ENCODE measurements at places on chromosomes 5 and 9. TPM values are rescaled to one million over a fixed set of nuclear protein-coding genes. Genes with fewer than 3 reads are reported as not detected.

GRCh38 chr5:180665682-180666404 lies 16.4 kb upstream of the FLT4 start:
- no peaks in the 10 kb centered on the region for H3K4me1 ChIP-seq
- no peak overlapping the region for H3K27ac ChIP-seq
- H3K4me3 ChIP-seq = no peak overlapping the region
- DNase-seq = no peak
- no peaks in the 10 kb centered on the region for H3K36me3 ChIP-seq

The PRKACG gene
- not detected for total RNA-seq

DNA sequence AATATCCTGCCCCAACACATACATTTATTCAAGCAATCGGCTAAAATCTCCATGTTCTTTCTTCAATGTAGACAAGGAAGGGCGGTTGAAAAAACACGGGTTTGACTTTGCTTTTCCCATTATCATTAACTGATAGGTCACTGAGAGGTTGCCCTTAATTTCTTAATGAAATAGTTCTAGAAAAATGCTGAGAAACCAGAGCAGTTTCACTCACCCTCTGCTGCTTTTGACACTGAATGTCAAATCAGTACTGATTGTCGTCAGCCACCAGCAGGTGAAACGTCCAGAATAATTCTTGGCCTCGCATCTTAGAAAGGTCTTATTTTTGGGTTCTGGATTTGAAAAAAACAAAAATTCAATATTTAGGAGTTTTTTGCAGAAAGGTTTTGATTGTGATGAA lies 8.1 kb downstream of the IL12B start:
- H3K27me3 ChIP-seq = peaks cover 4% of the 10 kb centered on the region
- DNase-seq = no peak

The RANBP17 gene
- total RNA-seq = 17.6 TPM

The ARHGEF37 gene
- total RNA-seq = 1.3 TPM

The MRPL50 gene
- 17.1 TPM for total RNA-seq

The OR1Q1 gene
- not detected for total RNA-seq

DNA sequence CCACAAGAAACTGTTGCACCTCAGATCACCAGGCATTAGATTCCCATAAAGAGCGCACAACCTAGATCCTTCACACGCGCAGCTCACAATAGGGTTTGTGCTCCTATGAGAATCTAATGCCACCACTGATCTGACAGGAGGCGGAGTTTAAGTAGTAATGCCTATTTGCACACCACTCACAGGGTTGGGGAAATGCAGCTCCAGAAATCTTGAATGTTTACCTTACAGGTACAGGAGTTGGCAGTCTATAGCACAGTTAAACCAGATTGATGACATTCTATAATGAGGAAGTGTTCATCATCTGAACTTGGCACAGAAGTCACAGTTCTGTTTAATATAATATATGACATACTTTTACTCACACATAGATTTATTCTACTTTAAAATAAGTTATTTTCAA lies 732.2 kb upstream of the ZNF608 start:
- H3K36me3 ChIP-seq = no peaks in the 10 kb centered on the region
- H3K4me3 ChIP-seq = no peak overlapping the region
- peaks cover 4% of the 10 kb centered on the region for H3K4me1 ChIP-seq
- no peak overlapping the region for H3K27ac ChIP-seq
- DNase-seq = no peak

The SPACA9 gene
- total RNA-seq = 5.4 TPM

GRCh38 chr9:83533296-83533695 lies 4.9 kb downstream of the FRMD3 start:
- H3K36me3 ChIP-seq = no peaks in the 10 kb centered on the region
- H3K4me1 ChIP-seq = peaks cover 9% of the 10 kb centered on the region
- no peak for DNase-seq
- H3K4me3 ChIP-seq = no peak overlapping the region

DNA sequence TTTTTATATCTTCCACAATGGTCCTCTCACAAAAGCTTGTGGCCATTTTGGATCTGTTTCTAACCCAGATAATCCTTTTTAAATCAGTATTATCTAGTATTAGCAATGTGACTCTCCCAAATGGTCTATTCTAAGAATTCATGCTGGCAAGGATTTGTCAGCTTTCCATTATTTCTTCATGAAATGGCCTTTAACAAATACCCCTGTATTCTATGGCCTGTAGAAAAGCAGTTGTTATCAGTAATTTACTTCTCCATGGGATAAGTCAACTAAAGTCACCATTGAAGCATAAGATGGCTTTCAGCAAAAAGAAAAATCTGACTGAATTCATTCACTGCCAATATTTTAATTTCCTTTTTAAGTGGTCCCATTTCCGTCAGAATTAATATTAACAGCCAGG lies 346.4 kb upstream of the FAM174A start:
- no peaks in the 10 kb centered on the region for H3K4me1 ChIP-seq
- no peaks in the 10 kb centered on the region for H3K27me3 ChIP-seq
- no peak overlapping the region for H3K27ac ChIP-seq
- H3K4me3 ChIP-seq = no peak overlapping the region
- no peaks in the 10 kb centered on the region for H3K36me3 ChIP-seq

DNA sequence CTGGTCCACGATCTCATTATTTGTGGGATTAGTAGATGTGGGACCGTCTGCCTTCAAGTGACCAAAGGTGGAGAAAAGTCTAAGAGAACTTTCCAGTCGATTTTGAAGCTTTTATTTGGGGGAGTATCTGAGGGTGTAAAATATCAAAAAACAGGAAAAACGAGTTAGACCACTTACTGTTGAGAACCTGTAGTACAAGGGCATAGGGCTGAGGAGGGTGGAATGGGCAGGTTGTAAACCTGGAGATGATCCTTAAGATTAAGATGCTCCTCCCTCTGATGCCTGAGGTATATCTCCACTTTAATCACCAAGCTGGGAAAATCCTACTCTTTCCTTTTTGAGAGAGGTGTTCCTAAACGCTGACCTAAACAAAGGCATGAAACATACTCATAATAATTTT lies 32.0 kb upstream of the GTF2H2C start:
- no peaks in the 10 kb centered on the region for H3K27me3 ChIP-seq
- no peak overlapping the region for H3K4me3 ChIP-seq
- H3K27ac ChIP-seq = no peak overlapping the region
- no peak for DNase-seq
- peaks cover 10% of the 10 kb centered on the region for H3K4me1 ChIP-seq

DNA sequence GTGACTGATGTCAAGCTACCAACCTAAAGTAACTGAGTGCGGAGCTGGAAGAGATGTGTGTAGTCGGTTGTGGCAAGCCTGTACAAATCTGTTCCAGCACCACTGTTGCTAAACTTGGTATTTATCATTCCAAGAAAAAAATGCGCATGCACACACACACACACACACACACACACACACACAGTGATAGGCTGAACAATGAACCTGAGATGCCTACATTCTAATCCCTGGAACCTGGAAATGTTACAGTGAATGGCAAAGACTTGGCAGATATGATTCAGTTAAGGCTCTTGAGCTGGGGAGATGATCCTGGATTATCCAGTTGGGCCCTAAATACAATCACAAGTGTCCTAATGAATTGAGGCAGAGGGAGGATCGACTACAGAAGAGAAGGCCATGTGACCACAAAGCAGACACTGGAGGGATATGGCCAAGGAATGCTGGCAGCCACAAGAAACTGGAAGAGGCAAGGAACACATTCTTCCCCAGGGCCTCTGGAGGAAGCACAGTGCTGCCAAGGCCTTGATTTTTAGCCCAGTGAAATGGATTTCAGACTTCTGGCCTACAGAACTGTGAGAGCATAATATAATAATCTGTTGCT lies 49.7 kb upstream of the LHFPL2 start:
- no peaks in the 10 kb centered on the region for H3K27me3 ChIP-seq
- no peak overlapping the region for H3K4me3 ChIP-seq
- no peaks in the 10 kb centered on the region for H3K36me3 ChIP-seq
- H3K27ac ChIP-seq = no peak overlapping the region
- peaks cover 4% of the 10 kb centered on the region for H3K4me1 ChIP-seq

- no peaks in the 10 kb centered on the region for H3K4me1 ChIP-seq
- no peak overlapping the region for H3K27ac ChIP-seq
- no peak for DNase-seq
- no peak overlapping the region for H3K4me3 ChIP-seq
- H3K27me3 ChIP-seq = no peaks in the 10 kb centered on the region
- H3K36me3 ChIP-seq = no peaks in the 10 kb centered on the region
These were observed 503.3 kb upstream of the GRIA1 start for GRCh38 chr5:152987131-152987530.

The CA9 gene
- 1.8 TPM for total RNA-seq

DNA sequence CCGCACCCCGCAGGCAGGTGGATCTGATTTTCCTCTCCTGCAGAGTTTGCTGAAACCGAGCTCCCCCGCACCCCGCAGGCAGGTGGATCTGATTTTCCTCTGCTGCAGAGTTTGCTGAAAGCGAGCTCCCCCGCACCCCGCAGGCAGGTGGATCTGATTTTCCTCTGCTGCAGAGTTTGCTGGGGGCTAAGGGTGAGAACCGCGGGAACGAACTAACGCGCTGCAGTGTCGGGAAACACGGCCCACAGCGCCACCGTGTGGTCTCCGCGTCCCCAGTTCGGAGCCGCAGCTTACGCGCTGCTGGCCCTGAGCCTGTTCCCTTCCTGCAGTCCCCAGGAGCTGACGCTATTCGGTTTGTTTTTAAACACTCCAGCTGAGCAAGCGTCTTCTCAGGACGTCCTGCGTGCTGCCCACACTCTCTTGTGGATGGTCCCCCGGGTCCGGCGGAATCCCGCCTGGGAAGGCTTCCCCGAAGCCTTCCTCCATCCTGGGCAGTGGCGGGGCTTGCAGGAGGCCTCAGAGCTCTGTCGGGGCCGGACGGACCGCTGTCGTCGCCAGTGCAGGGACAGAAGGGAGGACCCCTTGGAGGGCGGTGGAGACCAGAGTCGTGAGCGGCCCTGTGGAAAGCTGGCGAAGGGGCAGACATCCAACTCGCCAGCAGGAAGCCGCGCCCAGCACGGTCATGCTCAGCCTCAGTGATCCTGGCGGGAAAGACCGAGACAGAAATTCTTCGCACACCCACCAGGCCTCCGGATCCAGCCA lies 121.2 kb upstream of the LPCAT1 start:
- peaks cover 42% of the 10 kb centered on the region for H3K27me3 ChIP-seq
- DNase-seq = peak; percentile 94
- no peak overlapping the region for H3K27ac ChIP-seq
- peak overlapping the region; percentile 72 for H3K4me3 ChIP-seq

DNA sequence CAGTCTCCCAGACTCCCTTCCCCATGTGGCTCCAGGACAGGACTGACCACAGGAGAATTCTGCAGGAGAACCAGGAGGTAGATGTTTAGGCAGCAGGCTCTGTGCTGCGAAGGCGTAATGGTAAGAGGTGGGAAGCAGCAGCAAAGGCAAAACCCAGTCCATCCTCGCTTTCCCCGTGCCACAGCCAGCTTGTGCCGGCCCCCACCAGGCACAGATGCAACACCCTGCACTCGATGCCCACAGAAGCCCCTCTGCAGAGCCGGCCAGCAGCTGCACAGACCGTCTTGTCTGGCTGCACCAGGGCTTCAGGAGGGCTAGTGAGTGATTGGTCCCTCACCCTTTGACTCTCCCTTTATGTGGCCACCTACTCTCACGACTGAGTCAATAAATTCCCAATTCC lies 28.0 kb downstream of the ANKS6 start:
- H3K4me1 ChIP-seq = no peaks in the 10 kb centered on the region
- no peaks in the 10 kb centered on the region for H3K27me3 ChIP-seq
- H3K27ac ChIP-seq = no peak overlapping the region
- peaks cover 39% of the 10 kb centered on the region for H3K36me3 ChIP-seq
- no peak for DNase-seq

The LCP2 gene
- total RNA-seq = 0.50 TPM

- no peak overlapping the region for H3K27ac ChIP-seq
- H3K27me3 ChIP-seq = no peaks in the 10 kb centered on the region
- H3K4me1 ChIP-seq = no peaks in the 10 kb centered on the region
- no peaks in the 10 kb centered on the region for H3K36me3 ChIP-seq
These were observed 302.0 kb downstream of the NTRK2 start for GRCh38 chr9:84971571-84971970.

GRCh38 chr5:135497971-135498636 lies 37.7 kb downstream of the NEUROG1 start:
- peaks cover 96% of the 10 kb centered on the region for H3K27me3 ChIP-seq
- no peak for DNase-seq
- no peaks in the 10 kb centered on the region for H3K4me1 ChIP-seq
- no peak overlapping the region for H3K4me3 ChIP-seq
- no peaks in the 10 kb centered on the region for H3K36me3 ChIP-seq

DNA sequence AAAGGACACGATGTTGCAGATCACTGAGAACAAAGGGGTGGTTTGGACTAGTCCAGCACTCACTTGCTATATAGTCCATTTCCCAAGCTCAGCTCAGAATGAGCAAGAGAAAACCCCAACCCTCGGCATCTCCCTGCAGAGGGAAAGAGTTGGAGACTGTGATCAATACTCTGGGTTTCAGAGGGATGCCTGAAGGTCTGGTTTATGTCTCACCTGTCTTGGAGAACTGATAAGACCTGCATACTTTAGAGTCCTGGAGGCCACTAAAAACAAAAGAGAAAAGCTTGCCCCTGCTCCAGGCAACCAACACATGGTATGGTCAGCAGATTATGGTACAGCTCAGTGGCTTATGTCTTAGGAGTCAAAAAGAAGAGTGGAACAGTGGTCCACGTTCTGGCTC lies 1006.9 kb downstream of the CDH9 start:
- H3K27me3 ChIP-seq = no peaks in the 10 kb centered on the region
- no peaks in the 10 kb centered on the region for H3K4me1 ChIP-seq
- H3K36me3 ChIP-seq = no peaks in the 10 kb centered on the region
- no peak overlapping the region for H3K4me3 ChIP-seq
- H3K27ac ChIP-seq = no peak overlapping the region

The GFPT2 gene
- total RNA-seq = 22.6 TPM

GRCh38 chr5:173736374-173736773 lies 119.9 kb upstream of the BOD1 start:
- no peak for DNase-seq

- no peaks in the 10 kb centered on the region for H3K36me3 ChIP-seq
- H3K27me3 ChIP-seq = no peaks in the 10 kb centered on the region
- H3K4me1 ChIP-seq = no peaks in the 10 kb centered on the region
- DNase-seq = no peak
These were observed 273.5 kb upstream of the IRX2 start for GRCh38 chr5:3024976-3025375.

The WWC1 gene
- 18.4 TPM for total RNA-seq

The EFNA5 gene
- 63.1 TPM for total RNA-seq

GRCh38 chr5:177537389-177538361 lies 16.7 kb downstream of the FAM193B start:
- no peak overlapping the region for H3K4me3 ChIP-seq
- H3K36me3 ChIP-seq = peaks cover 85% of the 10 kb centered on the region
- no peaks in the 10 kb centered on the region for H3K27me3 ChIP-seq
- DNase-seq = no peak

DNA sequence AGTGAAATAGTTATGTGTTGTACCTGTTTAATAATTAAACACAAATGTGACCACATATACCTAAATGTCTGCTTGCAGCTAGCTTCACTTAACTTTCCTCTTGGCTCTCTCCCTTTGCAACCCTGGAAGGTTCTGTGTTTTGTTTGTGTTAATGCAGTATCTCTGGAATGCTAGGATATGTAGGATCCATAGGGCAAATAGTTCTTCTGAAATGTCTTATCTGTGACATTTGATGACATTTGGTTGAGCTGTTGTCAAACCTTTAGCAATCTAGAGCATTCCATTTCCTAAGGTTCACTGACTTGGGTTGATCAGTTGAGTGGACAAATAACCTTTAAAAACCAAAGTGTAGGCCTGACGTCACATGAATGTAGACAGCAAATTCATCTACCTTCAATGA lies 21.8 kb downstream of the CTNNA1 start:
- peaks cover 39% of the 10 kb centered on the region for H3K36me3 ChIP-seq
- DNase-seq = no peak

- DNase-seq = no peak
- H3K27ac ChIP-seq = no peak overlapping the region
- peaks cover 21% of the 10 kb centered on the region for H3K4me1 ChIP-seq
- peak overlapping the region; percentile 19 for H3K4me3 ChIP-seq
- H3K27me3 ChIP-seq = no peaks in the 10 kb centered on the region
These were observed 41.0 kb downstream of the B4GALT1 start for GRCh38 chr9:33125871-33126823.

The IFNB1 gene
- not detected for total RNA-seq

The PLPP7 gene
- 5.2 TPM for total RNA-seq
